Fibroblast of pulmonary artery (primary cell): ENCODE measurements at places on chromosomes 5 and 9.

DNA sequence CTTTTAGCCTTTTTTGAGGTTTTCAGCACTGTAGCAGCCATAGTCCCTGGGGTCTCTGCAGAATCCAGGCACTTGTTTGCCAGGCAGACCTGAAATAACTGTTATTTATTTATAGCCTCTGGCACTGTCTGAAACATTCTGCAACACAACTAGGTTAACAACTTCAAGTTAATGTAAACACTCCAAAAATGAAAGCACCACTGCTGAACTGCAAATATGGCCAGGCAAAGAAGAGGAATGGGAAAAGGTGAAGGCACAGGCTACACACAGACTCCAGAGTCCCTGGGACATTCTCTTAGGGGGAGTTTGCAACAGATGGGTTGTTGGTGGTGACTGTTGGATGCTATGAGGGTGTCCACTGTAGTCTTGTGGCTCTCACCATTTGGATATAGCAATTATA is 369.0 kb downstream of the MAT2B start:
- DNase-seq, result no peak

GRCh38 chr5:150278046-150278730 is 11.4 kb downstream of the CAMK2A start:
- peak; percentile 34 for DNase-seq

DNA sequence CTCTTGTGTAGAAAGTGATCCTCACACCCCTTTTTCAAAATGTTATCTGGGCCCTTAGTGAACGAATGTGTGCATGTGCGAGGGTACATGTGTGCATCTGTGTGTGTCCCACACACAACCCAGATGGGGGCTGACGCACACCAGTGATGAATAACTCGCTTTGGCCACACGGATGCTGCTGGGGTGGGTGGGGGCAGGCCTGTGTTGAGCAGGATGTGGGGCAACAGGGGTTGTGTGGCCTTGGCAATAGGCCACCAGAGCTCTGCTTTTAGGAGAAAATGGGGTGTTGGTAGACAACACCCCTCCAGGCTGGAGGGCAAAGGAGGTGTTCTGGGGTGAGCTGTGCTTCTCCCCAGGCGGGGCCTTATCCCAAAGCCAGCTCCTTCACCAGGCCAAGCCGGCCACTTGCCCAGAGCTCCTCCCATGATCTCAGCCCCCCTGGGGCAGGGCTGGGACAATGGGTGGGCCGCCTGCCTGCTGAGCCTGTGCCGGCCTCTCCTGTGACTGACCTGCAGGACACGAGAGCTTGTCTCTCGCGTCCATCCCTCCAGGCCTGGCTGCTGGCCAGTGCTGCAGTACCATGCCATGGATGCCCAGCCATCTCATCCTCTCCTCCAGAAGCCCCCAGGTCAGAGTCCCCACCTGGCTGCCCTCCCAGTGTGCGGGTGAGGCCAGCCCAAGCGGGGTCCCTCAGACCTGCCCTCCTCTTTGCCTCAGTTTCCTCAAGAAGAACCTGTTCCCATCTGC is 1.7 kb downstream of the DBN1 start:
- peak; percentile 57 for DNase-seq

DNA sequence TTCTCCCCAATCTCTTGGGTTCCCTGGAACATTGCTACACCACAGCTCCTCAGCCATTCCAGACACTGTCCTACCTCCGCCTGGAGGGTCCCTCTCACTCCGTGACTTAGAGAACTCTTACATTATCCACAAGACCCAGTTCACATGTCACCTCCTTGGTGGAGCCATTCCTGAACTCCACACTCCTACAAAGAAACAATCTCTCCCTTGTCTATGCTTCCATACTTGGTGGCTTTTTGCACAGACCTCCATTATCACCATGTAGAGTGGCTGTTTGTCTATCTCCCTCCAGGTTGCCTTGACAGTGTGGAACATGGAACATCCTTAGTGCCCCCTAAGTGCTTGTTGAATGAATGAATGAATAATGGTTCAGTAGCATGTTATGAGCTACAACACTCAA is 105.9 kb downstream of the PAX5 start:
- no peak for DNase-seq

DNA sequence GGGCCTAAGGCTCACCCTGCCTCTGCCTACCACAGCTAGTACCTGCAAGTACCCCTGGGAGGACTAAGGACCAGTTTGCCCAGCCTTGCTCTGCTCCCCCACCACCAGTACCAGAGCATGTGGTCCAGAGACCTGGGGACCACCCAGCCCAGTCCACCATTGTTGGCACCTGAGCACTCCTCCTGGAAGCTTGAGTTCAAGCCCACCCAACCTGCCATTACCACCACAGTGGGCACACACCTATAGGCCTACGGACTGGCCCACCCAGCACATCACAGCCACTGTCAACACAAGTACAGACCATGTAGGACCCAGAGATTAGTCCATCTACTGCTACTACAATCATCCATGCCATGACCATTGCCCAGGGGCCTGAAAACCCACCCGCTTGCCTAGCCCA is 30.8 kb upstream of the SH3TC2 start:
- no peak for DNase-seq

- no peak for DNase-seq
Observed at GRCh38 chr9:5357431-5358105, 17.9 kb upstream of the RLN1 start.
